Stimulated activated CD4-positive, alpha-beta T cell treated with anti-CD3 and anti-CD28 coated beads, Interleukin-1b, Interleukin-23, amount 100 ng/mL, for 1 hour (primary cell): ENCODE measurements at places on chromosomes 4 and X.

DNA sequence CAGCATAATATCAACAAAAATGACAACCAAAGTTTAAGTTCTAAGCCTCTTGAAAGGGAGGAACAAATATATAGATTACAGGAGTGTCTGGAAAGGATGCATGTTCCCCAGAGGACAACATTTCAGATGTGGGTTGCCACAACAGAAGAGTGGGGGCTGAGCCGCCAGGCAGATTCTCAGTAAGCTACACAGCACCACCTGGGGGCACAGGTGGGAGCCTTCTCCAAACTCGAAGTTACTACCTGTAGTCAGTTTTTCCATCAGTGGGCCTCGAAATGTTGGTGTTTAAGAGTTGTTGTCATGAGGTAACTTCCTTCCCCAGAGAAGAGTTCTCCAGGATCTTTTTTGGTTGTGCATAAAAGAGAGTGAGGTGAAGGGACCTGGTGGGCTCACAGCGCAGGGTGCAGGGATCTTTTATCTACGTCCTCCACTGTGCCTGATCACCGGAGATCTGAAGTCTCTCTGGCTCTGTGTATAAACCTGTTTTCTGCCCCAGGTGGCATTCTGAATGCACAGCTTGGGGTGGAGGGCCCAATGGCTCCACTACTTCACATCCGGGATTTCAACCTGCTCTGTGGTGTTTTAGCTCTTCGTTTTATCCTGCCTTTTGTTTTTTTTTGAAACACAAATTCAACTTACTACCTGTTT is 58.4 kb upstream of the STS start:
- DNase-seq = no peak

GRCh38 chr4:102318526-102318925 is 26.8 kb downstream of the SLC39A8 start:
- DNase-seq = no peak

- DNase-seq = no peak
Measured at GRCh38 chrX:40272776-40273175, 175.0 kb upstream of the BCOR start.

GRCh38 chr4:100421361-100421978 is 96.4 kb downstream of the EMCN start:
- DNase-seq = no peak

DNA sequence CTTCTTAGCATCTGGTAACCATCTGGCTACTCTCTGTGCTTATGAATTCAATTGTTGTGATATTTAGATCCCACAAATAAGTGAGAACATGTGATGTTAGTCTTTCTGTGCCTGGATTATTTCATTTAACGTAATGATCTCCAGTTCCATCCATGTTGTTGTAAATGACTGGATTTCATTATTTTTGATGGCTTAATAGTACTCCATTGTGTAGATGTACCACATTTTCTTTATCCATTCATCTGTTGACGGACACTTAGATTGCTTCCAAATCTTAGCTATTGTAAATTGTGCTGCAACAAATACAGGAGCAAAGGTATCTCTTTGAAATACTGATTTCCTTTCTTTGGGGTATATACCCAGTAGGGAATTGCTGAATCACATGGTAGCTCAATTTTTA is 30.0 kb upstream of the TMEM47 start:
- DNase-seq = no peak

DNA sequence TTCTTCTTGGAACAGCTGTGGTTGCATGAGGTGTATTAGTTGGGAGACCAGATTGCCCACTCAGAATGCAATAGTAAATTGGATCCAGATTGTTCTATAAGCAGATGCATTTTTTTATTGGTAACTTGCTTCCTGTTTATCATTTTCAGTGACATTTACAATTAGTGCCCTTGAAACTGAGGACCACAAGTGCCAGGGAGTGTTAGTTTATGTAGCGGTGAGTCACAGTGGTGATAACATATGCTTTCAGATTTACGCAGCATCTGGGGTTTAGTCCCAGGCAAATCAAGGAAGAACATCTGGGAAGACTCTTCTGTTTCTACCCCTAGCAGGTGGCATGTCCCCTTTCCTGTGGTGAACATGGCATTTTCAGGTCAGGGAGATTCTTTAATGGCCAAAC is 24.1 kb downstream of the FRMPD4 start:
- DNase-seq = no peak

DNA sequence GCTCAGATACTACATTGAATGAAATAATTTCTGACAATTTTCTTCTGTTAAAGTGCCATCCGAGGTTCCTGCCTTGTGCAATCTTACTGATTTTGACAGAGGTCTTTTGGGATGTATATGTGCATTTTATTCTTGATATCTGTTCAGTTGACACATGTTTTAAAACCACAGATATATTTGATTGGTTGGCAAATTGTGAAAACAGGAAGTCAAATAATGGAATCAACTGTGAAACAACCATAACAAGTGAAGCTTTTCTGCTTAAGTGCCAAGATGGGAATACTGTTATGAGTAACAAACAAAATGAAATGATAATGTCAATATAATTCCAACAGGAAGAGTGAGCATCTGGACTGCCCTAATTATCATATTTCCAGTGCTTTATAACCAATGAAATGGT is 84.9 kb upstream of the TET2 start:
- DNase-seq = no peak

- no peak for DNase-seq
Measured at GRCh38 chr4:73866246-73866645, 2.9 kb upstream of the CXCL1 start.
